ENCODE measurements at places on chromosomes 7 and 10.

DNA sequence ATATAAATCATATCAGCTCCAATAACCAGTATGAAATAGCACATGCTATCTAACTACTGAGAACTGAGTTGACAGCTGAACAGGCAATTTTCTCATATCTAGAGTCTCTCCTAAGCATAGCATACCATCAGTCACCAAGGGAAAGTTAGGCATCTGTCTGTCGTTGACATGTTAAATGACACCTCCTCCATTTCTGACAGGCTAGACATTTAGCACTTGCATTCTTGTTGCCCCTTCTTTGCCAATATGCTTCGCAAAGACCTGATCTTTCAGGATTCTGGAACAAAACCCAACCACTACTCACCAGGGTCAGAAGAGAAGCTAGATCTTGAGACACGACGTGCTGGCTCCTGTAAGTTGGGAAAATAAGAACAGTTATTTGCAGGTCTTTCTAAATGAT lies 10.0 kb downstream of the MKI67 start:
- no peak for DNase-seq

GRCh38 chr7:106365252-106366005 lies 80.6 kb upstream of the NAMPT start:
- DNase-seq, result no peak

GRCh38 chr10:126502441-126502840 lies 114.2 kb upstream of the ADAM12 start:
- no peak for DNase-seq

GRCh38 chr10:58778966-58779365 lies 266.3 kb downstream of the BICC1 start:
- DNase-seq, result no peak

DNA sequence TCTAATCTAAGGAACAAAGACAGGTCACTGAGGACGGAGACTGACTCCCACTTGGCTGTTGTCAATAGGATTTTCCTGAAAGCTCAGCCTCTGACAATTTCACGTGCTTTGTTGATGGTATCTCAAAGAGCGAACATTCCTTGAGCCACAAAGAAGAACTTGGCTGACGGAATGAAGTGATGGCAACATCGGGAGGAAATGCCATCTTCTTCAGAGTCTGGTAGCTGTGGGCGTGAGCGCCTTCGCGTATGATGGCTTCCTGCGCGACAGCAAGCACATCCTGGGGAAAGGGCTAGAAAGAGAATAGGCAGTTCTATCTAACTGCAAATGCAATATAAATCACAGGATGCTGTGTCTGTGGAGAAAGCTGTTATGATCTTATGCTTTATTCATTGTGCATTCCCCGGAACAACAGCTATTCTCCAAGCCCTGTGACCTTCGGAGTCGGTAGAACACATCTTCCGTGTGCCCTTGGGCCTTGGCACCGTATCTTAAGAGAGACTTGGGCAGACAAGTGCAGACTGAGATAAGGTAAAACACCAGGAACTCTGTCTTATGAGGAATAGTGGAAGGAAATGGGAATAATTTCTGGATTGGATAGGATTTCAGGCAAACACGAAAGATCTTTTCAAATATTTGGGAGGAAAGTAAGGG lies 19.6 kb upstream of the GTPBP4 start:
- DNase-seq, result no peak

GRCh38 chr10:109253306-109253705 lies 670.0 kb downstream of the XPNPEP1 start:
- DNase-seq, result no peak

- no peak for DNase-seq
Observed at GRCh38 chr7:134504660-134505164, 22.7 kb upstream of the AKR1B10 start.

GRCh38 chr10:111240348-111240747 lies 163.5 kb downstream of the ADRA2A start:
- DNase-seq, result no peak

- no peak for DNase-seq
Observed at GRCh38 chr10:52566471-52567246, 205.9 kb downstream of the MBL2 start.

DNA sequence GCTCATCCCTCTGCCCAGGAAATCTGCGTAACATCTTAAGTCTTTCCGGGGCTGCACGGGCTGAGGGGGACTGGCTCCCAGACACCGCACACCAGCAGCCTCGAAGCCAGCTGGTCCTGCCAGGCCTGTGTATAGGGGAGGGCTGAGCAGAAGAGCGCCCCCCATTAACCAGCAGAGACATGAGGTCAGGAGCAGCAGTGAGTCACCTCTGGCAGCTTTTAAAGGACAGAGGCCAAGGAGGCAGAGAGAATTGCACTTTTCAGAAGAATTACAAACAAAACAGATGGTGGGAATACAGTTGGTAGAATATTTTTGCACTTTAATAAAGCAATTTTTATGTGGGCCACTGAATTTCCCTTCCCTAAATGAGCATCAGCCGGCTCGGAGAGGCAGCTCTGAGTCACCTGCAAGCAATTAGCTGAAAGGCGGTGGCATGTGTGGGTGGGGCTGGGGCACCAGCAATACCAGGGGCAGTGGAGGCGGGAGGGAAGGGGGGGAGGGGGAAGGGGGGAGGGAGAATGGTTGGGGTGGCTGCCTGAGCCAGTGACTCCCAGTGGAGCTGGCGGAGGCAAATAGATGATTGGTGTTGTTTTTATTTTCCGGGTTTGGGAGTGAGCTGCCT lies 39.1 kb downstream of the GOLGA7B start:
- DNase-seq, result peak; percentile 69

DNA sequence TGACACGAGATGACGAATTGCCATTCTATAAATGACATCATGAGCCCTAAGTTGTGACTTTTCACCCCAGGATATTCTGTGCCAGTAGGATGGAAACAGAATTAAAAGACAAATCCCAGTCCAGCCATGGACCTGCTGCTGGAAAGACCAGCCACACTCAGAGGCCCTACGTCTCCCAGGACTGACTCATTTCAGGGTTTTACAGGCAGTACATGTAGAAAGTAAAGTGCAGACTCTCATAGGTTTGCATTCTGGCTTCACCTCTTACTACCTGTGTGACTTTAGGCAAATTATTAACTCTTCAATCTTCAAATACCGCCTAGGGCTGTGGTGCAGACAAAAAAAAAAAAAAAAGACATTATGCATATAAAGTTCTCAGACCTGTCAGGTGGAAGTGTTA lies 188.8 kb downstream of the NEBL start:
- DNase-seq, result no peak

DNA sequence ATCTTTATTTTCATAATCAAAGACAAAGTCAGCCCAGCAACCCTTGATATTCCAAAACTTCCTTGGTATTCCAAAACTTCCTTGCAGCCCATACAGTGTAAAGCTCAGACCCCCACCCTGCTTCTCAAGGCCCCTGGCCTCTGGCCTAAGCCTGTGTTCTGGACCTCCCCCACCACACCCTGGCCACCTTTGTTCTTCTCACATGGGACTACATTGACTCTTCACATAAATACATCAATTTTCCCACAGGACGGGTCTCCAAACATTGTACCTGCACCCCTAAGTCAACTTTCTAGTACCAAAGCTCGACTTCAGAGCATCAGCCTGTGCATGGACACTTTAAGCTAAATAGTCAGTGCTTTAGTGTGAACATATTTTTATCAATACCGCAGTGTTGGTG lies 40.7 kb downstream of the DRGX start:
- DNase-seq, result no peak

DNA sequence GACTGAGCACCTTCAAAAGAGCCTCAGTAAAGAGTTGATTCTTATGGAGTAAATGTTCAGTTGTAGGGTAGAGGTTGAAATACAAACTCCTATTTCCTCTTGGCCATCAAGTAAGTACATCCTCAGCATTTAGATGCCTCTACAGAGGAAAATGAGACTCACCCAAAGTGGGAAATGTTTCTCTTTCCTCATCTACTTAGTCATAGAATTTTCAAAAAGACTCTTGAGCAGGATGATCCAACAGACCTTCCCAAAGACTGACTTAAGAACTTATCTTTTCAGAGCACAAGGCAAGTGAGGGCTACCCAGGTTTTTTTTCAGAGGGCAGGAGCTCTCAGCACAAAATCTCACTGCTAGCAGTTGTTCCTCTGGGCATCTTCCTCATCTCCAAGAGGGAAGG lies 449.1 kb downstream of the KCNMA1 start:
- no peak for DNase-seq

DNA sequence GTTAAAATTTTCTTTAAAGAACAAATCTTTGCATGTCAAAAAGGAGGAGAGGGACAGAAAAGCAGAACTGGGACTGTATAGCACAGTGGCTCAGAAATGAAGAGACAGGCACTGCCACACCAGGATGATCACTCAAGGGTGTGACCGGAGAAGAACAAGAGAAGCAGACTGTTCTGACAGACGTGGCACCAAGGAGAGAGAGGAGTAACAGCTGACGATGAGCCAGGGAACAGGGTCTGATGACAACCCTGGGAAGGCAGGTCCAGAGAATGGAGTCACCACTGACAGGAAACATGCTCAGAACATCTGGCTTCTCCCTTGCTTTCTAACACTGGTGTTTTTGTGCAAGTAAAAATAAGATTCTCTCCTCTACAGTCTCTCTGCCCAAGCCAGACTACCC lies 14.6 kb upstream of the VAX1 start:
- DNase-seq, result no peak

GRCh38 chr10:85767891-85768290 lies 598.7 kb downstream of the GRID1 start:
- DNase-seq, result no peak

DNA sequence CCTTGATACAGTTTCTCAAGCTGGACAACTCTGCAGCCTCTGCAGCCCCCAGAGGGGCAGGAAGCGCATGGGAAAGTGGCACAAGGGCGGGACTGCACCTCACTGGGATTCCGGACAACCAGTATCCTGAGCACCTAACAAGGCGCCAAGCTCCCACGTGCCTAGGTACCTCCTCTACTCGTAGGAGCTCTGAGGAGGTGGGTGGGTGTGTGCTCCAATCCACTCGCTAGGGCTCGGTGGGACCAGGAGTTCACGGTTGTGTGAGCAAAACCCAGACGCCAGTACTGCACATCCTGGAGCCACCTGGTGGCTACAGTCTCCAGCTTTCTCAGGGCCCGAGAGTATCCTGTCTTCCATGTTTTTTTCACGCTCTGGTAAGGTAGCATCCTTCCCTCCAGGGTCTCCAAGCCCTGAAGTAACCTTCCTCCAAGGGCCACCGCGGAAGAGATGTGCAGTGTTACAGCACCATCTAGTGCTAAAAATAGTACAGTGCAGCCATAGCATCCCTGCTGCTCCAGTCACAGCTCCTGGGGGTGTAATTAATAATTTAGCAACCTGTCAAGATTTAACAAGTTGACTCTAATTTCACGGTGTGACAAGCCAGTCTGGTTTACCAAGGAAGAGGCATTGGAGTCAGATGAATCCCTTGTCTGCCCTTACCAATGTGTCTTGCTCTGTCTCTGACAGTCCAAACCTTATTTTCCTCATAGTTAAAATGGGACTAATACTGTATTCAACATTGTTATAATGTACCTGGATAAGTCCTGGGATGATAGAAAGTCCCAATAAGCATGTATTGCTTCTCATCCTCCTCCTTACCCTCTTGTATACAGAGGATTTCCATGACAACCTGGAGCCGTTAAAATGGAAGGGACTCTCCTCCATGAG lies 70.4 kb downstream of the HERPUD2 start:
- peak; percentile 11 for DNase-seq

- DNase-seq, result no peak
Observed at GRCh38 chr10:121185816-121186455, 334.8 kb downstream of the WDR11 start.

DNA sequence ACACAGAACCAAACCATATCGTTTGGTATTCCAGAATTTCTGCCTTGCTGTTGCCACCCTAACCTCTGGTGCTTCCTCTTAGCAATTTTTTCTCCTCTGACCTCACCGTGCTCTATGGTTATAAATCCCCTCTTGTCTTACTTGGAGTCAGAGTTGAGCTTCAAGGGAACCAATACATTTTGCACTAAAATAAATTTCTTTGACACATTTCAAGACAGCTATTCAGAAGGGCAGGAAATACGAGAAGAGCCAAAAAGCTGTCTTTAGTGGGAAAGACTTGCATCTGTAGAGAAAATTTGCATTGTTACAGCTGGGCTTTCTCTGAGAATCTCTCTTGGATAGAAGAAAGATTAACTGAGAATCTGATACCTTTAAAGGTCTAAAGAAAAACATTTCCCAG lies 14.5 kb upstream of the AKR1C2 start:
- no peak for DNase-seq

All from NCI-H1436 (cell line).